ENCODE measurements at places on chromosomes 4 and X.

DNA sequence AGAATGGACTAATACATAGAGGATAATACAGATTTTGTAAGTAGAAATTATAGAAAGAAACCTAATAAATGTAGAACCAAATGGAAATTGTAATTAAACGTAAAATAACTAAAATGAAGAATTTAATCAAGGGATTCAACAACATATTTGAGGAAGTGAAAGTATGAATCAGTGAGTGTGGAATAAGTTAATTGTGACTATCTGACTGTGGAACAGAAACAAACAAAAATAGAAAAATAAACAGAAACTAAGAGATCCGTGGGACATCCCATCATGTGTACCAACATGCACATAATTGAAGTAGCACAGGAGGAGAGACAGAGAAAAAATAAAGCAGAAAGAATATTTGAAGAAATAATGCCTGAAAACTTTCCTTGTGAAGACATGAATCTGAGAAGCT lies 208.6 kb upstream of the TACR3 start:
- no peak for DNase-seq

- no peak for DNase-seq
Observed at GRCh38 chr4:15147714-15148113, 145.4 kb downstream of the CPEB2 start.

DNA sequence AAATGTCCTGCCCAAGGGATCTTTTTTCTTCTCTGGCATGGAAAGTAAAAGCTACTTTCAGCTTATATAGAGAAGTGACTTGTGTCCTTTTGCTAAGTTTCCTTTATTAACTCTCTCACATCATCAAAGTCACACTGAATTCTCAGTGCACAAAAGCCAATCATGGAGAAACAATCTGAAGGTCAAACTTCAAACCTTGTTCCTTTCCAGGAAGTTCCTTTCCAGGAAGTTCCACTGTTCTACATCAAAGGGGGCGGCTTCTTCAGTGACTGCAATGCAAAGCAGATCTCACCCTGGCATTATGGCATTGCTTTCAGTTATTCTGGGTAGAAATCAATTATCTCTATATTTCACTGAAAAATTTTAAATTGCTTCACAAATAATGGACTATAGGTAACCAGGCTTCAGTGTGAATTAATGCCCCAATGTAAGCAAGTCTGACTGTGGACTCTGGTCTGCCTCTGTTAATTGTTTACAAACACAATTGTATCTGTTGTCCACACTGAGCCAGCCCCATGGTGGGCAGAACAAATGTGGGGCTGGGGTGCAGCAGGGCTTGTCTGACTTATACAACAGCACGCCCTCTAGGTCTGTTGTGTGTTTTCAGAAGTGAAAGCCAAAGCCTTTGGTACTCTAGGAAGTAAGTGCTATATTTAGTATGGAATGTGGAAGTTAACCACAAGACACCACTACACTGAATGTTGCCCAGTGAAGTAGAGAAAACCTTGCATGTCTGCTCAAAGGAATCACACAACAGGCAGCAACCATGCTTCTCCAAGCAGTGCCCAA lies 98.8 kb downstream of the CDS1 start:
- DNase-seq = no peak

DNA sequence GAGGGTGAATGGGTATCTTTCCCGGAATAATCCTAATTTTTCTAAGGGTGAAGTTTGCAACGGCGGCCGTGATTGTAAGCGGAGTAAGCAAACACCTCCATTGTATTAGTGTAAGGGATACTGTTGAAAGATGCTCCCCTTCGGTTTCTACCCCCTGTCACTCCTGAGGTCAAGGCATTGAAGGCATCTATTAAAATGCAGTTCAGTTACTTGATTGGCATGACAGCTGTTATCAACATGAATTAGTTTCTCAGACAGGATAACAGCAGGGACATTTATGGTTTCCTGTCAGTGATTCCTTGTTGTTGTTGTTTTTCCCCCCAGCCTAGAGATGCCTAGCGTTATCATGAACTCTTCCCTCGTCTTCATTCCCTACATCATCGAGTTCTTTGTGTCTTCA lies 552 bp downstream of the SLC25A14 start:
- no peak for DNase-seq

DNA sequence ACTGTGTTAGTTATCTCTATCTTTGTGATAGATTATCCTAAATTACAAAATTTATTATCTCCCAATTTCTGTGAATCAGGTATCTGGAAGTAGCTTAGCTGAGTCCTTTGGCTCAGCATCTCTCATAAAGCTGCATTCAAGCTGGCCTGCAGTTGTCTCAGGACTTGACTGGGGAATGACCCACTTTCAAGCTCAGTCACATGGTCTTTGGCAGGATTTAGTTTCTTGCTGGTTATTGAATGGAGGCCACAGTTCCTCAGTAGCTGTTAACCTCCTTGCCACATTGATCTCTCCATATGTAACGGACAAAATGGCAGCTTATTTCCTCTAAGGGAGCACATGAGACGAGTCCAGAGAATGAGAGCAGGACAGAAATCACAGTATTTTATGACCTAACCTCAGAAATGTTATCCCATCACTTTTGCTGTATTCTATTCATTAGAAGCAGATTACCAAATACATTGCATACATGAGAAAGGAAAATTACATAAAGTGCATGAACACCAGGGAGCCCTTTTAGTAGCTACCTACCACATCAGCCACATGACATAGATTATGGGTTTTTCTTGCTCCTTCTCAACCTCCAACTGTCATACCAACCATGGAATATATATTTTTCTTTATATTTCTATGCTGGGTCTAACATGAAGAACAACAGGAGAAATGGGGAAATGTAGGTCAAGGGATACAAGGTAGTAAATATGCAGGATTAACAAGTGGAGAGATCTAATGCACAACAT lies 730.1 kb downstream of the CCSER1 start:
- no peak for DNase-seq

- no peak for DNase-seq
Observed at GRCh38 chr4:170386971-170387370, 297.2 kb upstream of the AADAT start.

- no peak for DNase-seq
Observed at GRCh38 chrX:12149670-12150407, 11.6 kb downstream of the FRMPD4 start.

DNA sequence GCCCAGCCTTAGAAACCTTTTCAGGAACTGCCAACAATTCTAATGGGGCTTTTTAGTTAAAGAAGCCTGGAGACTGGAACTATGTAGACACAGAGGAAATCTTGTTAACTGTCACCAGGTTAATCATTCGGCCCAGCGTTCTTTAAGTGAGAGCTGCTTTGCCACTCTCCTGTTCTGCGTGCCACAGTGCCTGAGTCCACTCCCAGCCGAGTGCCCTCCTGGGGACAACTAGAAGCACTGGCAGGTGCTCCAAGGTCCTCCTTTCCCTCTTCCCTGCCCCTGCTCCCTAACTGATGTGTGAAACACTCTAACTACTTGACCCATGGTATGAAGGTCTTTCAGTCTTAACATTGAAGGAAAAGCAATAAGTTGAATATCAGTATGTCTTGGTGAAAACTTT lies 151.2 kb upstream of the TLL1 start:
- DNase-seq = no peak

DNA sequence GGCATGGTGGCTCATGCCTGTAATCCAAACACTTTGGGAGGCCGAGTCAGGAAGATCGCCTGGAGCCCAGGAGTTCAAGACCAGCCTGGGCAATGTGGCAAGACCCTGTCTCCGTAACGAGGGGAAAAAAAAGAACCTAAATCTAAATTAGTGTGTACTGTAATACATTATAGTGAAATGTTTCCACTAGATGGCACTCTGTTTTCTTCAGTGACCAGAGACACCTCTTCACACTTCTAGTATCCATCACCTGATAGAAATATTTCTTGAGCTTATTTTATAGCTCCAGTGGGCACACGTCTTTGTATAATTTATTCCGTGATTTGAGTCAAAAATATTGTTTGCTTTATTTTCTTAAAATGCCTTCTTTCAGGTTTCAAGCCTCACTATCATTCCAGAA lies 600.9 kb upstream of the DIPK2B start:
- DNase-seq = no peak

DNA sequence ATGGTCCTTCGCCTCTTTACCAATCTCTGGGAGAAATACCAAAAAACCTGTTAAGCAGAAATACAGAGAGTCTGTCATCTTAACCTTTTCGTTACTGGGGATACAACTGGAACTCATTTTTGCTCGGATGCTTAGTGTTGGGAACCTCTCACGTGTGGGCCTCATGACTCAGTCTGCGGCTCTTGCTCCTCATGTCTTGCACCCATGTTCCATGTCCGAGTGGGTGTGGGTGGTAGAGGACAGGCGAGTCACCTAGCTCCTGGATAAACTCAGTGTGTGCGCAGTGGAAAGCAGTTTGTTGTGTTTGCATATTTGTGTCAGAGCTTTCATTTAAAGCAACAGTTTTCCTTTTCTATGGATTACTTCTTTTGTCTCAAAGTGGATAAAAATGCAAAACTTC lies 70.6 kb downstream of the TNIP2 start:
- no peak for DNase-seq

DNA sequence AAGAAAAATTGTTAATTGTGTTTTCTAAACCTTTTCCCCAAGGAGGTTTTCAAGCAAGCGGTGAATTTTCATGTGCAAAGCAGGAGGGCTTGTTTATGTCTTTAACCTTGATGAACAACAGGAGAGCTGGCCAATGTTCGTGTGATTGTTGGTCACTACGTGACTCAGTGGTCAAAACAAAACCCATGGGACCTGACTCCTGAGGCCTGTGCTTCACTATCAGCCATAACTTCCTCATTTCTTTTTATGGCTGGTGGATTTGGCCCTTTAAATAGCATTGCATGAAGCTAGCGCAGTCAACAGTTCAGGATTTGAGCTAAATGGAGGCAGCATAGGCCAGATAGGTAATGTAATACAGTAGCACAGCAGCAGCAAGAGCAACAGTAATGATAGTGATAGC lies 80.5 kb downstream of the MID1IP1 start:
- no peak for DNase-seq

DNA sequence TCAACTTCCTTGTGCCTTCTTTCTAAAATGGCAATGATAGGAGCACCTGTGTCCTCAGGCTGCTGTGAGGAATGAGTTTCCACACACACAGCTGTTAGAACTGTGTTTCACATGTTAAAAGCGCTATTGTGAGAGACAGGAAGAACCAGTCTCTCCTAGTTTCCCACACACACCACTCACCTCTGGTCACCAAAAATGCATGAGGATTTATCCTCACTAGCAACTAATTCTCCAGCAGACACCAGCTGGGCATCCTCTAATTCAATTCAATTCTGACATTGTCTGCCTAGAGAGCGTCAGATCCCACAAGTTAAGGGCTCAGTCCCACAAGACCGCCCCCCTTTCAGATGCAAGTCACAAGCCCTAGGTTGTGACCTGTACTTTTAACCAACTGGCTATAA lies 29.0 kb upstream of the SLC2A9 start:
- DNase-seq = no peak

DNA sequence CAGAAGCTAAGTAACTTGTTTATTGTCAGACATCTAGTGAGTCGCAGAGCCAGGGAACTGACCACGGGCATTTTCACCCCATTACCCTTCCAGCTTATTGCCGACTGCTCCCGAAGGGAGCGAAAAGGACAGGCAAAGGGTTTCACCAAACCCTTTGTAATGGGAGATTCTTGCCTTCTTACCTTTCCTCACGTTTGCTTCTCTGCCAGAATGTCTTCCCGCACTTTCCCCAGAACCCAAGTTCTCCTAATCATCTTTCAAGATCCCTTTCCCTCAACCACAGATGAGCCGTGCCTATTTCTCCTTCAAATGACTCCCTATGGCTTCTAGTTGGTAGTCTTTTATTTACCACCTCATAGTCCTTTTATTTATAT lies 520 bp upstream of the SRP72 start:
- DNase-seq = no peak

GRCh38 chr4:56241500-56241899 lies 145.8 kb downstream of the AASDH start:
- no peak for DNase-seq

DNA sequence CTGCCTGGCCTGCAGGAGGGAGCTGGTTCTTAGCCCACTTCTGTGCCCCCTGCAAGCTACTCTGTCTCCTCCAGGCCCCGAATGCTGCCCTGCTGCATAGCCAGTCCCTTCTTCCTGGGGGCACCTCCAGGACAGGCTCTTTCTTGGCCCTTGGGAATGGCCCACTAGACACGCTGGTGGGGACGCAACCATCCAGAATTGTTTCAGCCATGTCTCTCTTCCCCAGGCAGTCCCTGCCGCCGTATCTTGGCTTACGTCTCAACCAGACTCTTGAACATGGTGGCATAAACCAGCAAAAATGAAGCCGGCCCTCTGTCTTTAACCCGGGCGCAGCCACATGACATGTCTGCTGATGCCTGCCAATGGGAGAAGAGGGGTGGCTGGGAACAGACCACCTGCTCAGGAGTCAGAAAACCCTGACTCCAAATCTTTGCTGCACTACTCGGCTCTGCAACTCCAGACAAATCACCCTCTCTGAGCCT lies 9.0 kb downstream of the LRPAP1 start:
- DNase-seq = no peak

DNA sequence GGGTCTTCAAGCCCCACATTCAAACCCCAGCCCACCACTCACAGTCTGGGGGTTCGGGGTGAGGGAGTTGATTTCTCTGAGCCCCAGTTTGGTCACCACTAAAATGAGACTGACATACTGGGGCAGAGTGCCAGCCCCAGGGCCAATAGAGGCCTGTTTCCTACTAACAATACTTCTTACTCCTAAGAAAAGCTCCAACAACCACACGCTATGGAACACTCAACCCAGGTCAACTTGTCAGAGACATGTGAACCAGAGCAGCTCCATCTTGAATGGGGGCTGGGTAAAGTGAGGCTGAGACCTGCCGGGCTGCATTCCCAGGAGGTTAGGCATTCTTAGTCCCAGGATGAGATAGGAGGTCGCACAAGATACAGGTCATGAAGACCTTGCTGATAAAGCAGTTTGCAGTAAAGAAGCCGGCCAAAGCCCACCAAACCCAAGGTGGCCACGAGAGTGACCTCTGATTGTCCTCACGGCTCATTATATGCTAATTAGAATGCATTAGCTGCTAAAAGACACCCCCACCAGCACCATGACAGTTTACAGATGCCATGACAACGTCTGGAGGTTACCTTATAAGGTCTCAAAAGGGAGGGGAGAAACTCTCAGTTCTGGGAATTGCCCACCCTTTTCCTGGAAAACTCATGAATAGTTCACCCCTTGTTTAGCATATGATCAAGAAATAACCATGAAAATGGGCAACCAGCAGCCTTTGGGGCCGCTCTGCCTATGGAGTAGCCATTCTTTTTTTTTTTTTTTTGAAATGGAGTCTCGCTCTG lies 26.6 kb upstream of the HTRA3 start:
- DNase-seq = no peak

DNA sequence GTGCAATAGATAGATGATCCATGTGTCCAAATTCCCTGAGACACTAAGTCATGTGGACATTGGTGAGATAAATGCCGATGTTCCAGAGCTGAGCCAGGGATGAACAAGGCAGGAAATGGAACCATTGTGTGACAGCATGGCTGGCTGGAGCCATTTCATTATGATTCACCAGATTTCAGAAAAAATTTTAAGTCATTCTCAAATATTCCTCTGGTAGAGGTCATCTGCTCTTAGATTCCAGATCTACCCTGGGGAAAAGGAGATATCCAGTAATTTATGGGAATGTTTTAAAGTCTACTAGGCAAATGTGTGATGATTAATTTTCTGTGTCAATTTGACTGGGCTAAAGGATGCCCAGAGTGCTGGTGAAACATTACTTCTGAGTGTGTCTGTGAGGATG lies 287.3 kb downstream of the STK32B start:
- no peak for DNase-seq

- no peak for DNase-seq
Observed at GRCh38 chr4:176383273-176384077, 63.7 kb downstream of the SPCS3 start.

- no peak for DNase-seq
Observed at GRCh38 chrX:131068945-131069719, 11.0 kb downstream of the ARHGAP36 start.

Measured in activated effector memory CD4-positive, alpha-beta T cell treated with Interleukin-2 at 50 U/mL for 16 hours (primary cell).